Transverse colon (tissue), 4 donors: ENCODE measurements at places on chromosomes 6 and 20. TPM values are rescaled to one million over a fixed set of nuclear protein-coding genes. Genes with fewer than 3 reads are reported as not detected.

DNA sequence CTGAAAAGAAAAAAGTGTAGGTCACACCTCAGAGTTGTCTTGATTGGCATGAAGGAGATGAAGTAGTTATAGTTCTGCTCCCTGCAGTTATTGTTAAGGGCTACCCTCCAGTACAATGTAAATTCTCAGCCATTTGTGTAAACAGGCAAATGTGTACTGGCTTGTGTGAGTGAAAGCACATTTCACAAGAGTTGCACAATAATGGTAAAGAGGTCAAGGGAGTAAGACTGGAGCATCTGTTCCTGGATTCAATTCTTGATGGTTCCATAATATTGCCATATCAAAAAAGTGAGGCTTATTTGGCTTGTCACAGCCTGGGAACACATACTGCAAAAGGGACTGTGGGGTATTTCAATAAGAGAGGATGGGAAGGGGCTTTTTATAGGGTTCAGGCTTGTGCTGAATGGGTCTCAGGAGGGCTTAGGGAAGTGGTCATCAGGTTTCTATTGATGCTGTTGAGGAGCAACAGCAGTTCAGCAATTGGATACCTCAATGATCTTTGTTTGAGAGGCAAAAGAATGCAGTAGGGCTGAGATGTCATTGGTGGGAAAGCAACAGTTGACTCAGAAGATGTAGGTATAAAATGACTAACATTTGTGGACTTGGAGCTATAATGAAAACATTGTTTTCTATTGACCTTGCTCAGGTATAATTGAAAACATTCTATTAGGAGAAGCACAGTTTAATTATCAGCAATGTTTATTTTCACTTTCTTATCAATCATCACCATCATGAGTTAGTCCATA, 402.6 kb downstream of the BCKDHB start:
- H3K4me1 ChIP-seq, result no peaks in the 10 kb centered on the region
- no peak overlapping the region for H3K27ac ChIP-seq
- H3K4me3 ChIP-seq, result no peak overlapping the region
- H3K36me3 ChIP-seq, result no peaks in the 10 kb centered on the region

- H3K27ac ChIP-seq, result no peak overlapping the region
- no peaks in the 10 kb centered on the region for H3K4me1 ChIP-seq
- H3K4me3 ChIP-seq, result no peak overlapping the region
- no peaks in the 10 kb centered on the region for H3K27me3 ChIP-seq
Observed at GRCh38 chr6:95685822-95686221, 108.5 kb downstream of the MANEA start.

- no peak overlapping the region for H3K4me3 ChIP-seq
- H3K27ac ChIP-seq, result peak overlapping the region; percentile 75
- peaks cover 3% of the 10 kb centered on the region for H3K27me3 ChIP-seq
- DNase-seq, result no peak
- H3K4me1 ChIP-seq, result peaks cover 34% of the 10 kb centered on the region
Observed at GRCh38 chr6:44071670-44072451, 55.4 kb downstream of the MRPL14 start.

DNA sequence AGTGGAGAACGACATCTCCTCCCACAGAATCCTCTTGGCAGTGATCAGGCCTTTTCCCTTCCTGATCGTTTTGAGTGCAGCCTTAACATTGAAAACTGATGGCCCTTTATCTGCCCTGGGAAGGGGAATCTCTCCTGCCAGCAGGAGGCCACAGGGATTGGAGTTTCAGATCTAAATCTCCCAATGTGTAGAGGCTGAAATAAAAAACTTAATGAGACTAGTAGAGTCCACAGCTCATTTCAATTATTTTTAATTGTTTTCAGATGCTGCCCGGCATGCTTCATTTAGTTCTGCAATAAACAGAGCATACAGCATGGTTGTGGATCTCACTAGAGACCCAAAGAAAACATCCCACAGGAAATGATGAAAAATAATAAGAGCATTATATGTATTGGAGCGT, 662.2 kb upstream of the HS3ST5 start:
- H3K4me1 ChIP-seq, result no peaks in the 10 kb centered on the region
- no peak overlapping the region for H3K27ac ChIP-seq
- no peaks in the 10 kb centered on the region for H3K27me3 ChIP-seq

DNA sequence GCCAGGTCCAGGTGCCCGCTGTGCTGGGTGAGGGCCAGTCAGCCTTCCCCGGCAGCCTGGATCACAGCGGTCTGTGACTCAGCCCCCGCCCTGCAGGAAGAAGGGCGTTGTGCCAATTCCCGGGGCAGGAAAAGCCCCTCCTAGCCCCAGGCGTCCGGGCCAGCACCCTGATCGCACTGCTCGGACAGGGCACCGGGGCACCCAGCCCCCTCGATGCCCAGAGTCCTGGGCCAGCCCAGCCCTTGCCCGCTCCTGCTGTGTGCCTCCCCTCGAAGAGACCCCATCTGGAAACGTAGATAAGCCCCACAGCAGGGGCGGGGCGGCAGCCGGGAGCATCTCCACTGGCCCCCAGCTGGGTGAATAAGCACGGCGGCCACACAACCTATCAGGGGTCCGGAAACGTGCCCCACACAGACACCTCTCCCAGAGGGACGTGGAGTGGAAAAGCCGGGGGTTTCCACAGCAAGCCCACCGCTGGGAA, 9.9 kb downstream of the LAMA5 start:
- no peak overlapping the region for H3K4me3 ChIP-seq
- no peak for DNase-seq
- H3K27me3 ChIP-seq, result no peaks in the 10 kb centered on the region
- peaks cover 85% of the 10 kb centered on the region for H3K4me1 ChIP-seq

DNA sequence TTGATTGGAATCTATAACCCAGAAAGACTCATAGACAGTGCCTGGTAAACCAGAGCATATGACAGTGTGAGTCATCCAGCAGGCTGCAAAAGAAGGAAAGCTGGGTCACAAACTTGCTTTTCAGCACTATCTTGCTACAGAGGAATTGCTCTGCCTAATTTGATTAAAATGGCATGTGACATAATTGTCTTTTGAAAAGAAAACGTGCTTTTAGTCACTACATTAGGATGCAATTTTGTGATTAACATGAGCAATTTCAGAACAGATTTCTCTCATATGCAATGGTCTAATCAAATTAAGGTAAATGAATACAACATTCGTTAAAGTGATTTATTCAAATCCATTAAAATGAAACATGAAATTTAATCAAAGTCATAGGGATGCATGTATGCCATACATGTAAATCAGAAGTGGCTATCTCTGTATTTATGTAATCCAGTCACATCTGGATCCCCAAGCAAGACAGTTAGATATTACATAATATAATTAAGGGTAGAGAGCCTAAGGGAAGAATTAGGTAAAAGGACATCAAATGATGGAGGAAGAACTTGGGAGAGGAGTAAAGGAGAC, 400.0 kb upstream of the HTR1E start:
- no peak overlapping the region for H3K27ac ChIP-seq
- H3K36me3 ChIP-seq, result no peaks in the 10 kb centered on the region
- H3K4me1 ChIP-seq, result no peaks in the 10 kb centered on the region
- no peak overlapping the region for H3K4me3 ChIP-seq

- H3K4me1 ChIP-seq, result peaks cover 9% of the 10 kb centered on the region
- H3K36me3 ChIP-seq, result no peaks in the 10 kb centered on the region
Observed at GRCh38 chr6:39182604-39183003, 46.7 kb downstream of the KCNK5 start.

GRCh38 chr20:62942456-62942855, 4.5 kb downstream of the GID8 start:
- no peak overlapping the region for H3K27ac ChIP-seq
- no peak for DNase-seq
- H3K36me3 ChIP-seq, result peaks cover 43% of the 10 kb centered on the region
- no peak overlapping the region for H3K4me3 ChIP-seq
- H3K27me3 ChIP-seq, result no peaks in the 10 kb centered on the region

DNA sequence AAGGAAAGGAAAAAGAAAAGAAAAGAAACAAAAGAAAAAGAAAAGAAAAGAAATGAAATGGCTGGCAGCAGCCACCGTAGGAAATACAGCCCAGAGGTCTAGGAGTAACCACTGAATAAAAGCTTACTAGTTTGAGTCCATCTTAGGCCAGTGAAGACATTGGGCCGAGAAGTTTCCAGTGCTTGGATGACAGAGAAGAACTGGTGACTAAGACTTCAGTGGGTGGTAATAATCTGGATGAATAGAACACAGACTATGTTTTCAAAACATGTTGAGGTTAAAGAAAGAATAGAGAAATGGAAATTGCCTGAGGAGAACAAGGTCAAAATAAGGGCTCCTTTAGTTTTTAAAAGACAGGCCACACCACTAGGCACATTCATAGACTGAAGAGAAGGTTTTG, 198.8 kb downstream of the ATXN1 start:
- H3K27ac ChIP-seq, result no peak overlapping the region
- no peak for DNase-seq
- no peaks in the 10 kb centered on the region for H3K27me3 ChIP-seq
- no peaks in the 10 kb centered on the region for H3K36me3 ChIP-seq
- no peak overlapping the region for H3K4me3 ChIP-seq
- no peaks in the 10 kb centered on the region for H3K4me1 ChIP-seq

DNA sequence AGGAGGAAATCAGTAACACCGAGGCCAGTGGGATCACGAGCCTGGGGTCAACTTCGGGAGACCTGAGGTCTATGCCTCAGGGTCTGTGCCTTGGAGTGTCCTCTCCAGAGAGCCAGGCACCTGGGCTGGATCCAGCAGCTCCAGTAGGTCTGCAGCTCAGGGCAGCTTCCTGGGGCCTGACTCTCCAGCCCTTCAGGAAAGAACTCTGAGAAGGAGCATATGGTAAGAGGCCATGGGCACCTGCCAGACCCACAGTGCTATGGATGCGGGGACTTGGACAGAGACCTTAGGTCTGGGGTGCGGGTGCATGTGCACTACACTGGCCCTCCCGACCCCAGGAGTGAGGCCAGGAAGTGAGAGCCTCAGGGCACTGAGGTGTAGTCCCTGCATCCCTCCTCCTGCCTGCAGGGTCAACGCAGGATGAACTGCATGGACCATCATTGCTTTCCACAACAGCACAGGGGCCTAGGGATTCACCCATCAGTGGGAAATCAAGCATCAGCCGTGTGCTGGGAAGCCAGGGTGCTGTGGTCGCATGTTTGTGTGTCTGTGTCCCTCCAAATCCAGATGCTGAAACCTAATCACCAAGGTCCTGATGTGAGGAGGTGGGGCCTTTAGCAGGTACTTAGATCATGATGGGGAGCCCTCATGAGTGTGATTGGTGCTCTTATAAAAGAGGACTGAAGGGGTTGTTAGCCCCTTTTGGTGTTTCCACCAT, 210.9 kb upstream of the CST7 start:
- H3K27me3 ChIP-seq, result no peaks in the 10 kb centered on the region
- no peak overlapping the region for H3K4me3 ChIP-seq
- no peaks in the 10 kb centered on the region for H3K36me3 ChIP-seq
- H3K27ac ChIP-seq, result no peak overlapping the region
- H3K4me1 ChIP-seq, result peaks cover 11% of the 10 kb centered on the region

GRCh38 chr20:36344517-36345132, 38.5 kb downstream of the DLGAP4 start:
- DNase-seq, result peak; percentile 14
- no peak overlapping the region for H3K4me3 ChIP-seq
- H3K36me3 ChIP-seq, result no peaks in the 10 kb centered on the region
- peaks cover 5% of the 10 kb centered on the region for H3K27me3 ChIP-seq
- H3K27ac ChIP-seq, result no peak overlapping the region

The LHFPL5 gene
- total RNA-seq, result not detected

The DEFB121 gene
- total RNA-seq, result not detected

The LINC00237 gene
- not detected for total RNA-seq

The MAP1LC3A gene
- total RNA-seq, result 44.3 TPM

The NNAT gene
- 33.0 TPM for total RNA-seq

The KCNK16 gene
- total RNA-seq, result not detected

The TAF4 gene
- 26.2 TPM for total RNA-seq
